ENCODE measurements at places on chromosomes 1 and 21. TPM values are rescaled to one million over a fixed set of nuclear protein-coding genes. Genes with fewer than 3 reads are reported as not detected.

PTGER3 gene
- 0.05 TPM for total RNA-seq

SPRR1A gene
- not detected for total RNA-seq

SYCP1 gene
- total RNA-seq = not detected

USP33 gene
- 35.6 TPM for total RNA-seq

KPRP gene
- total RNA-seq = not detected

AK5 gene
- total RNA-seq = 7.0 TPM
